ENCODE measurements at places on chromosomes 7 and 10.

DNA sequence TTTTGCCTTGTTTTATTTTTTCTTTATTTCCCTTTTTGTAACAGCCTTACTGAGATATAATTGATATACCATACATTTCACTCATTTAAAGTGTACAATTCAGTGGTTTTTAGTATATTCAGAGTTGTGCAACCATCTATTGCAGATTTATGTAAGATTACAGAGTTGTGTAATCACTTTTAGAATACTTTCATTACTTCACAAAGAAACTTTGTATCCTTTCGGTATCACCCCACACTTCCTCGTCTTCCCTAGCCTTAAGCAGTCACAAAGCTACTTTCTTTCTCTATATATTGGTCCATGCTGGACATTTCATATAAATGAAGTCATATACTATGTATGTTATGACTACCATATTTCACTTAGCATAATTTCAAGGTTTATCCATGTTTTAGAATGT is 74.6 kb downstream of the ATRNL1 start:
- DNase-seq = peak; percentile 17

GRCh38 chr10:44390585-44391072 is 5.7 kb upstream of the CXCL12 start:
- no peak for DNase-seq

GRCh38 chr7:101225650-101226049 is 7.7 kb downstream of the ZNHIT1 start:
- no peak for DNase-seq

GRCh38 chr7:55546814-55547213 is 25.5 kb downstream of the VOPP1 start:
- peak; percentile 95 for DNase-seq

DNA sequence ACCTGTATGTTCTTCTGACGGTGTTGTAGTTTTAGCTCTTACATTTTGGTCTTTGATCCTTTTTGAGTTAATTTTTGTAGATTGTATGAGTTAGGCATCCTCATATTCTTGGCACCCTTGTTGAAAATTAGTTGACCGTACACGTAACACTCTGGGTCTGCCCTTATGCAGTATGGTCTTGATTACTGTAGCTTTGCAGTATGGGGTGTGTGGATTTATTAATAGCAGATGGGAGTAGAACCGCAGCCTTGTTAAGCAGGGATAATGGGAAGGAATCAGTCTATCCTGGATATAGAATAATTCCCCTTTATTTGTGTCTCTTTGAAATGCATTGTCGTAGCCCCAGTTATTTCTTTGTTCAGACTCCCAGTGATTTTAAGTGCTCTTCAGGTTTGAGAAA is 95.5 kb downstream of the UBE3C start:
- no peak for DNase-seq

GRCh38 chr10:61975391-61975932 is 74.0 kb downstream of the ARID5B start:
- no peak for DNase-seq

GRCh38 chr10:70190102-70190501 is 19.8 kb upstream of the SAR1A start:
- DNase-seq = no peak

DNA sequence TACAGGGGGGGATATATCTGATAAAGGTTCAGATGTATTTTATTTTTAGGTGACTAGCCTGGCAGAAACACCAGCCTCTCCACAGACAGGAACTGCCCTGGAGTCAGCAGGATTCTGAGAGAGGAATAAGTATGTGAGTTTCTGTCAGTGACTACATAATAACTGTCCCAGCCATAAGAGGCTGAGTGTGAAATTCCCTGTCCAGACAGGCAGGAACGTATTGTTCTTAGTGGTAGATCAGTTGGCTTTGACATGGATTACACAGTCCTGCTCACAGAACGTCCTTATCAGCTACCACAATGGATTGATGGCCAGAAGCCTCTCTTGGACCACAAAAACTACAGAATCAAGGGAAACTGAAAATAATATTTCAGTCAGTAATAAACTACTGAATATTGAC is 709.8 kb downstream of the PCDH15 start:
- DNase-seq = no peak

DNA sequence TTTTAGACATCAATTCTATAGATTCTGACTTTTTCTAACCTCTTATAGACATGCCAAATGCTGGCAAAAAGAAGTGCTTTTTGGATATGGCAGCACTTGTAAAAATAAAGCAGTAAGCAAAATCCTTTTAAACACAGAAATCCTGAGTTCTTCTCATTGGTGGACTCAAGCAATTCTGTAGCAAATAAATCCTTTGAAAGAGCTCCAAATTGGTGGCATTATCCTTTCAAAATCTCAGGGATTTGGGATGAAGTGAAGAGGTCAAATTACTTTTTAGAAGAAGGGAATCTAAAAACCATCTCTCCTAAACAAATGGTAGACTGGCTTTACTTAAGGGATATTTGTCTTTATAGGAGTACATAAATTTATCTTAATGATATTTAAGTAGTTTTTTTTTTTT is 17.5 kb upstream of the ASCC1 start:
- no peak for DNase-seq

DNA sequence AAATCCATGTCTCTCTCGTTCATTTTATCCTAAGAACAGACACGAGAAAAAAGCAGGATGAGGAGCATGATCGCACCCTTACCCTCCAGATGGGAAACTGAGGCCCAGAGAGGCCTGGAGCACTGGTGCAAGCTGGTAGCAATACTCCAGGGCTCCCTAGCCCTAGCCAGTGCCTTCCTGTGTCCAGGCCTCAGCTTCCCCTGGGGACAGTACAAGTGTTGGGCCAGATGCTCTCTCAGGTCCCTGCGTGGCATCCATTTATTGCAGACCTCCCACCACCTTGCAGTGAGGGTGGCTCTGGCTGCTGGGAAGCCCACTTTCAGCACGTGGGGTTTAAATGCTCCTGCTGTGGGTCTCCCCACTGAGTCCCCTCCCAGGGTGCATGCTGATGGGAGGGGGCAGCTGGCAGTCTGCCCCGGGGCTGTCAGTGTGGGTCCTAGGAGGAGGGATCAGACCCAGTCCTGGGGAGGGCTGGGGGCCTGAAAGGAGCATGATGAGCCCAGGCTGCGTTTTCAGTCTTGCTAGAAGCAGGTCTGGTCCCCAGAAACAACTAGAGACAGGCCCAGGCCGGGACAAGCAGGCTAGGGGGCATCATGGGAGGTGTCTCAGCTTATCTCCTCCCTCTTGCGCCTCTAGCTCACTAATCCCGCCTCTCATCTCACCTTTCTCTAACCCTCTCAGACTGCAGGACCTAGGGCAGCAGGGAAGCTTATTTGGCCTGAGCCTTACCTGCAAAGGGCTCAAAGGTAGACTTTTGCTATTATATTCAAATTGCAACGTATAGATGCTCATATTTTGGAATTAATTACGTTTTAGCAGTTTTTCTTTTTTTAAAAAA is 662 bp upstream of the PPIF start:
- DNase-seq = peak; percentile 44

GRCh38 chr10:98047009-98047741 is 16.8 kb upstream of the CRTAC1 start:
- peak; percentile 15 for DNase-seq

DNA sequence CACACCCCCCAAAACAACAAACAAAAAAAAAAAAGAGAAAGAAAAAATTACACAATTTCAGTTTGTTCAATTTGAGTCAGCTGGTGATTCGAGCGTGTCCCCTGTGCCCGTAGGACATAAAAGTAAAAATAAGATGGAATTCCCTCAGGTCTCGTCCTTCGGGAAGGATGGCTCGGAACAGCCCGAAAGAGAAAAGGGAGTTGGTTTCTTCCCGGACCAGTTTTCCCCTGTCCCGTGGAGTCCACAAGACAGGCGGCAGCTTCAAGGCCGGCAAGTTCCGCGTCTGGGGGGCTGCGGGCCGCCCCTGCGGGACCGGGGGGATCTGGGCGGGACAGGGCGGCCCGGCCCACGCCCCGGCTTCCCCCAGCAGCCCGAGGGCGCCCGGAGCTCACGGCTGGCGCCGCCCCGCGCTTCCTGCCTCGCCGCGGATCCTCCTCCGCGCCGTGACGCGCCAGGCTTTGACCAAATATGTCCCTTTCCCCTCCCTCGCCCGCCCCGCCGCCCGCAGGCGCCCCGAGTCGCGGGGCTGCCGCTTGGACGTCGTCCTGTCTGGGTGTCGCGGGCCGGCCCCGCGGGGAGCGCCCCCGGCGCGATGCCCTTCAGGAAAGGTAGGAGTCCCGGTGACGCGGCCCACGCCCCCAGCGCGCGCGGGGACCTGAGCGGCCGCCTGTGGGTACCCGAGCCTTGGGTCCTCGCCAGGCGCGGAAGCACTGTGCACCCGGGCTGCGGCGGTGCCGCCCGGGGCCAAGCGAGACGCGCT is 55.8 kb downstream of the RBM17 start:
- DNase-seq = peak; percentile 92

- no peak for DNase-seq
Measured at GRCh38 chr7:32259931-32260596, 189.9 kb upstream of the PDE1C start.

- no peak for DNase-seq
Measured at GRCh38 chr10:23406409-23406808, 32.5 kb upstream of the OTUD1 start.

DNA sequence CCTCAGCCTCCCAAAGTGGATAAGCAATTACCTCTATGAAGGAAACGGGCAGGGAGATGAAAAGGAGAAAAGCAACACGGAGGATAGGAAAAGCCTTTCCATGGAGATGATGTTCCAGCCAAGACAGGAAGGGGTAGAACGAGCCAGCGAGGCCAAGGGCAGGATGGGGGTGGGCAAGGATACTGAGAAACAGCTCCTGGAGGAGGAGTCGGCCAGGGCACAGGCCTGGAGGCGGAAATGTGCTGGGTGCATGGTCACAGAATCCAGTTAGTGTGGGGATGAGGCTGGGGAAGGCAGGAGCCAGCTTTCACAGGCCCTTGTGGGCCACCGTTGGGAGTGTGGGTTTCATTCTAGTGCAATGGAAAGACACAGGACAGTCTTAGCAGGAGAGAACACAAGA is 162.6 kb downstream of the JAZF1 start:
- no peak for DNase-seq

DNA sequence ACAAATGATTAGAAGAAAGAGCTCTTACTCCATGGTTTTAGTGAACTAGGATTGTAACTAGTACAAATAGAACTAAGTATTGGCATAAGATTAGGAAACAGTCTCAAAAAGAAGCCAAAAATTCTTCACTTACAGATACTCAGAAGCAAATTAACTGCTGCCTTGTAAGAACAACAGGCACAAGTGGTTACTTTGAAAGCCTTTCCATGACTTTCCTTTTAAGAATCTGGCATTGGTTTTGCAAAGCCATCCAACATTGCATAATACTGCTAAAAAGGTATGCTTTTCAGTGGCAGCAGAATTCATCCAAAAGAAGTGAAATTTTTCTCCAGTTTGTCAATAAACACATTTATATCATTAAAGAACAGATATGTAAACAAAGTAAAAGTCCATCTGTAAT is 126.8 kb upstream of the ODAD2 start:
- no peak for DNase-seq

DNA sequence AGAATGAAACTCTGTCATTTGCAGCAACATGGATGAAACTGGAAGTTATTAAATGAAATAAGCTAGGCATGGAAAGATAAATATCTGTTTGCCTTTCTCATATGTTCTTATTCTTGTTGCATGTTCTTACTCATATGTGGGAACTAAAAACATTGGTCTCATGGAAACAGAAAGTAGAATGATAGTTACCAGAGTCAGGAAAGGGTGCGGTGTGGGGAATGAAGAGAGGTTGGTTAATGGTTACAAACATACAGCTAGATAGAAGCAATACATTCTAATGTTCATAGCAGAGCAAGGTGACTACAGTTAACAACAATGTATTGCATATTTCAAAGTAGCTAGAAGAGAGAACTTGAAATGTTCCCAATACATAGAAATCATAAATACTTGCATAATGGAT is 105.1 kb downstream of the FAM107B start:
- DNase-seq = no peak

GRCh38 chr10:130174328-130174727 is 38.1 kb downstream of the GLRX3 start:
- DNase-seq = no peak

- DNase-seq = peak; percentile 93
Measured at GRCh38 chr10:92822060-92822634, 26.2 kb upstream of the EXOC6 start.

DNA sequence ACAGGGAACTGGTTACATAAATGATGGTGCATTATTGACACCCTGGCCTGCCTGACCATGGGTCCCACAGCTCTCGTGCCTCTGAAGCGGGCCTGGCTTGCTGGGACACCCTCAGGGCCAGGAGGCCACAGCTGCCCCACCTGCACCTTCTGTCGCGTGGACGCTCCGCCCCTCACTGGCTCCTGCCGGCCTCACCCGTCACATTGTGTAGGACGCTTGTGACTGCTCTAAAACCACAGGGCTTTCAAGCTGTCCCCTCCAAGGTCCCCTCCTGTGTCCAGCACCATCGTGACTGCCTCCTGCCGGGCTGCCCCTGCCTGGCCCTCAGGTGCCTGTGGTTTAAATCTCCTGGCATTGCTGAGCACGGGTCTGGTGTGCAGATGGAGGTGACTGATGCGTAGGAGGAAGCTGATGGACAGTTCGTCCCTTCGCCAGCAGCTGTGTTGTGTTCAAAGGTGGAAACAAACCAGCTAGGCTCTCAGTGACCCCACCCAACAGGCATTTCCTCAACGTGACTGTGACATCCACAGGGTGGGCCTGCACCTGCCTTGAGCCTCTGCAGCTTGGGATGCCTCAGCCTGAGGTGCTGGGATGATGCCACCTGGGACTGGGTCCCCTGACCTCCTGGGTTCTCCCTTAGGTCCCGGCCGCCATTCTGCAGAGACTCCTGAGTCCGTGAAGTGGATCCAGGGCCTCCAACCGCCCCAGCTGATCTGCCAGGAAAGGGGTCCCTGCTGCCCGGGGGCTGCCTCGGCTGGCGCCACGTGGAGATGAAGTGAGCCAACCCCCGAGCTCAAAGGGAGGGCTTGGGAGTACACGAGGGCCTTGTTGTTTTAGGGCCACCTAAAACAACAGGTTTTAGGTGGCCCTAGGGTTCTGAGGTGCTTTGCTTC is 148.5 kb downstream of the WDR37 start:
- DNase-seq = no peak

- no peak for DNase-seq
Measured at GRCh38 chr7:100538348-100538653, 702 bp upstream of the AGFG2 start.

DNA sequence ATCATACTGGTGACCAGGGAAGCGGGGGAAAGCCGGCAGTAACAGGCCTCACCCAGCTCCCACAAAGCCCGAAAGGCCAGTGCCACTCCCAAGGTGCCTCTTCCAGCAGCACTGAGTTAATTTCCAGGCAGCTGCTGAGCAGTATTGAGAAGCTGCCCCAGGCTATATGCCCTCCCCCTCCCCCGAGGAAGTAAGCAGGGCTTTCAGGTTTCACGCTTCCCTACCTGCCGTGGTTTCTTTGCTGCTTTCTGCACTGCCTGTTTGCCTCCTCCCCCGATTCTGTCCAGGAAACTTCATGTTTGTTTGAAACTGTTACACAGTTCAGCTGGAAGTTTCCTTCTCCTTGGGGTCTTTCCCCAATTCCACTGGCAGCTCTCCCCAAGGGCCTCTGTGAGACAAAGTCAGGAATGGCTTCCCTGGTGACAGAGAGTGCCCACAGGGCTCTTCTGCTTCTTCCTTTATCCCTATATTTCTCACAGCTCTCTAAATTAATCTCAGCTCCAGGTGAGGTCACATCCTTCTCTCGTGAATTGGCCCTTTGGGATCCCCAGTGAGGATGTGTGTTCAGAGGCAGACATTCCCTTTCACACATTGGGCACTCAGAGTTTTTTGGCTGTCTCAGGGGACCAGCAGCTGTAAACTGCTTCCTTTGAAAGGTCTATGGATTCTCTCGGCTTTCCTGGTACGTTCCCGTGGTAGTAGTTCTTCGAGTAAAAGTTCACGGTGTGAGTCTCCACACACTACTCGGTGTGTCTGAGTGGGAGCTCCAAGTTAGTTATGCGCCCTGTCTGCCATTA is 19.4 kb downstream of the C1GALT1 start:
- no peak for DNase-seq

GRCh38 chr10:131131726-131132591 is 179.6 kb downstream of the TCERG1L start:
- no peak for DNase-seq
